ENCODE measurements at places on chromosomes 2 and 18. TPM values are rescaled to one million over a fixed set of nuclear protein-coding genes. Genes with fewer than 3 reads are reported as not detected.

The PRSS56 gene
- not detected for total RNA-seq

The DNAH6 gene
- total RNA-seq: 0.14 TPM

The SCG2 gene
- total RNA-seq: 0.06 TPM

The DIPK1C gene
- total RNA-seq: not detected

The MYOM1 gene
- total RNA-seq: 0.12 TPM

The CXCR2 gene
- not detected for total RNA-seq

The GKN1 gene
- not detected for total RNA-seq

The RAB27B gene
- 1.7 TPM for total RNA-seq

The TACR1 gene
- total RNA-seq: not detected

The SERPINB12 gene
- not detected for total RNA-seq
